Liver (tissue), 10 donors: ENCODE measurements at places on chromosomes 12 and 14. TPM values are rescaled to one million over a fixed set of nuclear protein-coding genes. Genes with fewer than 3 reads are reported as not detected.
A peak's percentile ranks its signal among the peaks of the same experiment; 100 is the strongest.

The TMEM121 gene
- not detected for polyA plus RNA-seq

DNA sequence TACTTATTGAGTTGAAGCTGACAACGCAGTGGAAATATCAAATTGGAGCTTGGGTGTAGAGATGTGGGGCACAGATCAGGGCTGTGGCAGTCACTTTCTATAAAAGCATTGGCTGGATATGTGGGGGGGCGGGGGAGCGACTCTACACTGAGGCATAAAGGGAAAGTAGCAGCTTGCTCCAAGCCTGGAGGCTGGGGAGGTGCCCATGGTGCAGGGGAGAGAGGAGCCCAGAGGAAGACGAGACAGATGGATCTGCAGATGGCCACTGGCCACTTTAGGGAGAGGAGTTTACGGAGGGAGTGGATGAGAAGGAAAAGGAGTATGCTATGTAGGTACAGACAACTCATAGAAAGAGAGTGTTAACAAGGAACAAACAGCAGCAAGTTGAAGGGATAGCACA, 13.5 kb upstream of the NGB start:
- H3K4me3 ChIP-seq, result no peak overlapping the region
- H3K27ac ChIP-seq, result no peak overlapping the region
- DNase-seq, result no peak
- no peaks in the 10 kb centered on the region for H3K27me3 ChIP-seq
- H3K4me1 ChIP-seq, result no peaks in the 10 kb centered on the region

The NCAPD2 gene
- 2.0 TPM for polyA plus RNA-seq

DNA sequence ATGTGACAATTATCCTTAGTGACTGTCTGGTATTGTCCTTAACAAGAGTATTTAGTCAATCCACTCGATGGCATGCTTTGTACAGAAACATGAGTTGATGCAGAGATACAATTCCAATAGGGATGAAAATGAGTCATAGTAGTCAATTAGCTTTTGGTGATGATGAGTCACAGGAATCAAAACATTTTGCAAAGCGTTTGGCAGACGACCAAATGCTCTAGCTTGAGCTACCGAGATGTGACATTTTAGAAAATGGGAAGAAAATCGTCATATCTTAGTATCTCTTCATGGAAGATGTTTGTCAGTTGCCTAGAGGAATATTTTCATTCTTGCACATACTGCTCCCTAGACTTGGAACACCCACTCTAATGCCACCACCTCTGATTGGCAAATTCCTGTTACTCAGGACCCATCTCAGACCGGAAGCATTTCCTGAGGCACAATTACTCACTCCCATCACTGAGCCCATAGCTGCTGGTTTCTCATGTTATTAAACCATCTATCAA, 95.0 kb downstream of the LMNTD1 start:
- no peak for DNase-seq
- no peaks in the 10 kb centered on the region for H3K27me3 ChIP-seq
- H3K4me1 ChIP-seq, result no peaks in the 10 kb centered on the region
- H3K36me3 ChIP-seq, result no peaks in the 10 kb centered on the region

The KSR2 gene
- not detected for polyA plus RNA-seq

- peaks cover 2% of the 10 kb centered on the region for H3K36me3 ChIP-seq
- peaks cover 17% of the 10 kb centered on the region for H3K4me1 ChIP-seq
- H3K27me3 ChIP-seq, result no peaks in the 10 kb centered on the region
- H3K4me3 ChIP-seq, result peak overlapping the region; percentile 78
- peak overlapping the region; percentile 89 for H3K27ac ChIP-seq
Measured at GRCh38 chr14:102363182-102363943, 622 bp downstream of the TECPR2 start.
